NCI-H1436 (cell line): ENCODE measurements at places on chromosomes 3 and 15.

DNA sequence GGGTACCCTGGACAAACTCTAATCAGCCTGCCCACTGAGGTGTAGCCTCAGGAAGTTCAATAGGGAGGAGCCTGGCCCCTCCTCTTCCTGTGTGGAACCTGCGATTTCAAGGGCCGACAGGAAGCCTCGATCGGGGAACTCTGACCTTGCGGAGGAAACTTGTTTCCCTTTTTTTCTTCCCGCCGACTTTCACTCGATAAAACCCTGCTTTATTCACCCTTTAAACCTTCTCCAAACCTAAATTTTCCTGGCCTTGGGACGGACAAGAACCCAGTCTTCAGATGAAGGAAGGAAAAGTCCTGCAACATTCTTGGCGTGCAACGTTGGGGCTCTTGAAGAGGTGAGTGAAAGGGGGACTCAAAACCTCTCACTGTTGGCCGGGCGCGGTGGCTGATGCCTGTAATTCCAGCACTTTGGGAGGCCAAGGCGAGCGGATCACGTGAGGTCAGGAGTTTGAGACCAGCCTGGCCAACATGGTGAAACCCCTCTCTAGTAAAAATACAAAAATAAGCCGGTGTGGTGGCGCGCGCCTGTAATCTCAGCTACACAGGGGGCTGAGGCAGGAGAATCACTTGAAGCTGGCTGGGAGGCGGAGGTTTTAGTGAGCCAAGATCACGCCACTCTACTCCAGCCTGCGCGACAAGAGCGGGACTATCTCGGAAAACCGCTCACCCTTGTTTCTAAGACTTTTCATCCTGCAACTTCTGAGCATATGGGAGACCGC is 208.2 kb downstream of the ZNF385D start:
- DNase-seq, result no peak

GRCh38 chr3:75396316-75396802 is 267.8 kb upstream of the FRG2C start:
- no peak for DNase-seq

- DNase-seq, result no peak
Measured at GRCh38 chr15:29903785-29904464, 81.7 kb upstream of the TJP1 start.

DNA sequence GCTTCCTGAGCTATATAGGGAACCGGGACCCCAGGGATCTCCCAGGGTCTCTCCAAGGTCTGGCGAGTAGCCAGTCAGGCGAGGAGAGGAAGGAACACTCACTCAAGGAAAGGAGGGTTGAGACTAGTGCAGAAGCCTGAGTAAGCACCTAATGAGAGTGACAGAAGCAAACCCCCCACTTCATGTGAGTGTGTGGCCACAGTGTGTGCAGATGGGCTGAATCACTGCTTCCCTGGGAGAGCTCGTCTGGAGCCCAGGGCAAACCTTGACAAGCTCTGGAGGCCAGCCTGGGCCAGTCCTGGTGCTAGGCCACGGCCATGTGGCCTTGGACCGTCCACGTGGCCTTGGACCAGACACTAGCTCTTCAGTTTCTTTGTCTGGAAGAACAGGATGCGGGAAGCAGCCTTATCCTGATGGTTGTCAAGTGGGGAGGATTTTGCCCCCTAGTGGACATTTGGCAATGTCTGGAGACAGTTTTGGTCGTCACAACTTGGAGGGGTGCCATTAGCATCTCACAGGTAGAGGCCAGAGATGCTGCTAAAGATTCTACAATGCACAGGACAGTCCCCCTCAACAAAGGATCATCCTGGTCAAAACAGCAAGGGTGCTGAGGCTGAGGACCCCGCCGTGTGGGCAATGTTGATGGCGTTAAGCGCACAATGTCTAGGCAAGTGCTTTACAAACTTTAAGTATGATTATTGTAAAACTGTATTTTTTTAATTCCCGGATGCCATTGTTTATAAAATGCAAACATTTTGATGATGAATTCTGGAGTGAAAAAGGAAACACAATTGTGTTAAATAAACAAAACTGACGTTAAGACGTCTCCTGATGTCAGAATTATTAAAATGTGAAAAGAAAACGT is 34.8 kb upstream of the CTSH start:
- DNase-seq, result peak; percentile 33

DNA sequence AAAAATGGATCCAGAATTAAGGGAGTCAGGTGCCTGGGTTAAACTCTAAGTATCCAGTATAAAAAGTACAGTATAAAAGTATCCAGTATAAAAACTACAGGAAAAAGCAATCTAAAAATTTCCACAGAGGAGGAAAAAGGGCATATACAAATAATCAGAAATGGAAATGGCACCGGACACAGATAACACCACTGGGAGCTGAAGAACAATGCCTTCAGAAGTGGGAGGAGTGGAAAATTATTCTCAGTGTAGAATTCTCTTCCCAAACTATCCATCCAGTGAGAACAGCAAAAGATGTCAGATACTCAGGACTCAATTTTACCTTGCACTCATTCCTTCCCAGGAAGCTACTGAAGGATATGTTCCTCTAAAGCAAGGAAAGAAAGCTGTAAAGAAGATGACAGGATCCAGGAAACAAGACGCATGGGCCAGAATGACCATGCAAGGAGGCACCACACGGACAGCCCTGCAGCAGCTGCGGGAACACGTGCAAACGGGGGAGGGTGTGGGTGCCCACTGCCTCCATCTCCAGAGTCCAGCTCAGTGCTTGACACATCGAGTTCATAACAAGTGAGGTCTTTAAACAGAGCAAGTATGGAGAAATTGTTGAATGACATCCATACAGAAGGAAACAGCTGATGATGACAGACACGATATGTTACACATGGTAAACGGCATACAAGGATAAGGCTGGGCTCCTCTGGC is 68.5 kb downstream of the CHSY1 start:
- no peak for DNase-seq

DNA sequence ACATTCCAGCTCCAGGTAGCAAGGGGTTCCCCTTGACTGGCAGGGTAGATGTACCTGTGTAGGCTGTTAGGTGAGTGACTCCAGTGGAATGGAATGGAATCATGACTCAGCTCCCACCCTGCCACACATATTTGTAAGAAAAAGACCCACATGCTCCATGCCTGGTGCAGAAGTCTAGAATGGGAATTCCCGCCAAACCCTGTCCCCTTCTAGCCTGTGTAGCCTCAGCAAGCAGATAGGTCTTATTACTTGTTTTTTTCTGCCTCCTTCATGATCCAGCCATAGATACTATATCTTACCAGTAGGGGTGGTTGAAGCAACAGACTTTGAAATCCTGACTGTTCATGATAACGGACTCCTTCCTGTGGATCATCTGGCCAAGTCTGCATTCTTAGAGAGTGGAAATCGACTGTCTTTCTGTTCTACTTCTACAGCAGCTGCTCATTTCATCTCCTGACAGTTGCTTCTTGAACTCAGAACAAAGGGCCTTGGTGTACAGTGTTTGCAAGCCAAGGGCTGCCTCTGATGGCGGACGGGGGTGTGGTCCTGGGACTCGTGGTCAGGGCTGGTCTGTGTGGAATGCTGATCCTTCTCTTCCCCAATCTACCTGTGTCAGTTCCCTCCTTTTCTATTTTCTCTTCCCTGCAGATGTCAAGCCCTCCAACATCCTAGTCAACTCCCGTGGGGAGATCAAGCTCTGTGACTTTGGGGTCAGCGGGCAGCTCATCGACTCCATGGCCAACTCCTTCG is 16.3 kb downstream of the SNAPC5 start:
- no peak for DNase-seq

DNA sequence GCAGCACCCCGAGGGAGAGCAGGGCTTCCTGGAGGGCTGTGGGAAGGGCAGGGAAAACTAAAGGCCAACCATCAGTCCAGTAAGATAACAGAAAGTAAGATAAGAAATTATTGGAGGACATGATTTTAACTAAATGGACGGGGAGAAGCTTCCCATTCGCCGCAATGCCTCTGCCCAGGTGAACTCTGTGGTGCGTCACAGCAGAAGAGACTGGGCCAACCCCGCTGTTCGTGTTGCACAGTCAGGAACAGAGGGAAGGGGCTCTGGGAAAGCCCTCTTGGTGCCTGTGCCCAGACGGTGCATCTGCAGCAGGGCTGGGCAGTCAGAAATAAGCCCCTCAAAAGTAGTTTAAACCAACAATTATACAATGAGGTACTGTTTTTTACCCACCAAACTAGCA is 284.1 kb downstream of the OCA2 start:
- no peak for DNase-seq

DNA sequence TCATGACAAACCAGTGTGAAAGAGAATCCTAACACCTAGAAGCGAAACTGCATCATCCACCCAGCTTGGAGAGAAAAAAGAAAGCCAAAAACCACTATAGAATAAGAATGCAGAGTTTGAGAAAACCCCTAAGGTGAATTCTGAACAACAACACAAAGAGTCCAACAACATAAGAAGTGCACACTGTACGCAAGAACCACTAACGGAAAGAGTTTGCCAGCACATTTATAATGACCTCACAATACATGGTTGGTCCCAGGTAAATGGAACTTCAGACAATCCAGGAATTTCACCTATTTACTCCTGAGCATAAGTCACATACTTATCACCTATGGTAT is 128.3 kb upstream of the BHLHE40 start:
- no peak for DNase-seq

DNA sequence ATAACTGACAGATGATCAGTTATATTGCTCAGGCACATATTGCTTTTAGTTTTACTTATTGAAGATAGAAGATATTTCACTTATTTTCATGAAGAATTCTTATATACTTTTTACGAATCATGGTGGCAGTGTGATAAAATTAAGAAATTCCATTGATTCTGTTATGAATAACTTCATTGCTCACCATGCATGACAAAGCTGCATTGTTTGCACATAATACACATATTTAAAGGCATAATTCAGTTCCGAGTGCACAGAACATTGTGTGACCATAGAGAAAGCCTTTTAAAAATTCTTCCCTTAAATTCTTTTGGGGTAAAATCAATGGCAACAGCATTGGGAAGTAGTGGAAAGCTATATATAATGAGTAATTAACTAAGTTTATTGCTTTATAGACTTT is 82.5 kb upstream of the NAALADL2 start:
- no peak for DNase-seq

DNA sequence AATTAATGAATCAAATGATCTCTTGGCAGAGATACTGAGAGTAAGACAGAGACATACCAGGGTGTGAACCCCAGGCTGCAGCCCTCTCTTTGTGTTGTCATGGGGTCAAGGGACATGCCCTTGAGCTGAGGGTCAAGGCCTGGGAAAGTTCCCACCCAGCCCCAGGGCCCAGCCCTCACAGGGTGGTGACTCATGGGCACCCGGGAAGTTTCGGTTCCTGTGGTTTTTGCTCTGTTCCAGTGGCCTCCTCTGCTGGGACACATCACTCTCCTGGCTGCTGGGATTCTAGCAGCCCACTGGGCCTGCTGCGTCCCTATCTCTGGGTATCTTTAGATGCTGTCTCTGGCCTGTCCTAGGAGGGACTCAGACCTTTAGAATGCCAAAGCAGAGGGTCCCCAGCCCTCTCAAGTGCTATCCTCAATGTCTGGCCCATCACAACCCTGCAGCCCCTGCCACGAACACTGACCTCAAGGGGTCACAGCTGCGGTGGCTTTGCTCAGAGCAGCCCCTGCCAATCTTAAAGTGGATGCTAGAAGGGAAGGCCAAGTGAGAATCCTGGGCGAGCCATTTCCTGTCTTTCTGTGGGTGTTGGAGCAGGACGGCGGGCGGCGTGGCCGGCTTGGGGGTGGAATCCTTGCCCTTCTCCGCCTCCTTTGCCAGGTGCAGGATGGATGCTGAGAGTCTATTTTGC is 148.4 kb upstream of the TLE3 start:
- DNase-seq, result no peak

DNA sequence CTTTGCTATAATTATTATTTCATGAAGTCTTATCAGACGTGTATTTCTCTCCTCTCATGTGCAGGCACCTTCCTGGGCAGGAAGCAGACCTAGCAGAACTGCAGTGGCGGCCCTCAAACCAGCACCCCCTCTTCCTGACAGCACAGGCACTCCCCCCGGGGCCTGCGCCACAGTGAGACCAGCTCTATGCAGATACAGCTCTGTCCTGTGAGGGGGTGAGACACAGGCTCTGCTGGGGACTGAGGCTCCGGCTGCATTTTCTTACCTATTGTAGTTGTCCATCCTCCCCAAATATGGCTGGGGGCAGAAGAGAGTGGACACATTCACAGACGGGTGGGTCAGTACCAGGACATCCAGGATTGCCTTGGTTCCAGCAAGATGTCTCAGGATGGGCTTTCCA is 5.0 kb downstream of the CISH start:
- DNase-seq, result no peak

GRCh38 chr15:57330619-57331340 is 45.5 kb upstream of the CGNL1 start:
- DNase-seq, result no peak

DNA sequence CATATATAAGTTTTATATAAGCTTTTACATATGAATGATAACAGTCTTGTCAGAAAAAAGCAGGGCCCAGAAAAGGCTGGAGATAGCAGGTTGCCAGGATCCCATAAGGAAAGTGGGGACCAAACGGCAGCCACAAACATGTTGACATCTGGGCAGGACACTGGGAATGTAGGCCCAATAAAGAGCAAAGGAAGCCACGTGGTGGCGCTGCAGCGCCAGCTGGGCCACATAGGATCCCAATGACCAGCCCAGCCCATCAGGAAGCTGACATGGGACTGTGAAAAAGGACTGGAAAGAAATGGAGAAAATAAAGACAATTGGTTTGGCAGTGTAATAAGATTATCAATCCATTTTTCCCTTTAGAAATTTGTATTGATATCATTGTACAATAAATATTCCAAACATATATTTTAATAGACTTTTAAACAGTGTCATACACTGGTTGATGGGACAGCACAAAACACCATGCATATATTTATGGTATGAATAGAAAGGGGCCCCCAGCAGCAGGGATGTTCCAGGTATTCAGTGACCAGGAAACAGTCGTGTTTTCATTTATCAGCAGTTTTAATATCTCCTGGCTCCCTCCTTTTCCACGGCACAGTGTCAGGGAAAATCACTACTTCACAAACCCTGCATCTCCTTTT is 89.0 kb upstream of the STRIT1 start:
- DNase-seq, result peak; percentile 47

DNA sequence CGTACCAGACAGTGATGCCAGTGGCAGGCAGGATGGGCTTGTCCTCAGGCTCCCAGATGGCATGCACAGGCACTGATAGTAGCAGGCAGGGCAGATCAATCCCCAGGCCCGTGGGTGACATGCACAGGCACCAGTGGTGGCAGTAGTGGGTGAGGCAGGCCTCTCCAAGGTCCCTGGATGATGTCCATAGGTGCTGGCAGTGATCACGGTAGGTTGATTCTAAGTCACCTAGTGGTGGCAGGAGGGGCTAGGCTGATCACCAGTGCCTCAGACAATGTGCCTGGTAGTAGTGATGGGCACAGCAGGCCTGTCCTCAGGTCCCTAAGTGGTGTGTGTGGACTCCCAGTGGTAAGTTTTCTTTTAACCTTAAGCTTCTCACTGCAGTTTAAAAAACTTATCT is 19.6 kb downstream of the CEP63 start:
- DNase-seq, result no peak

DNA sequence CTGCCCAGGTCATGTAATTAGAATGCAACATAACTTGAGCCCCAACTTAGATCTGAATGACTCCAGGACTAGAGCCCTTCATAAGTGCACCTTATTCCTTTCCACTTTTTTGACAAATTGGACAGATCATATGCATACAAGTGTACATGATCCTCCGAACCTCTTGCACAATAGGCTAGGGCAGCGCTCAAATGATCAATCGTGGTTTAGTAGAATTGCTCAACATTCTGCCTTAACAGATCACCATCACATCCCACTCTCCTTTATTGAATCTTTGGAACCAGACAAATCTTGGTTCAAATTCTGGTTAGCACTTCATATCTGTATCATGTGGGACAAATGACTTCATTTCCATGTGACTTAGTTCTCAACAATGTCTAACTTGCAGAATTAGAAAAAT is 106.8 kb upstream of the CDIN1 start:
- DNase-seq, result no peak
